ENCODE measurements at places on chromosomes 16 and 17. TPM values are rescaled to one million over a fixed set of nuclear protein-coding genes. Genes with fewer than 3 reads are reported as not detected.

DNA sequence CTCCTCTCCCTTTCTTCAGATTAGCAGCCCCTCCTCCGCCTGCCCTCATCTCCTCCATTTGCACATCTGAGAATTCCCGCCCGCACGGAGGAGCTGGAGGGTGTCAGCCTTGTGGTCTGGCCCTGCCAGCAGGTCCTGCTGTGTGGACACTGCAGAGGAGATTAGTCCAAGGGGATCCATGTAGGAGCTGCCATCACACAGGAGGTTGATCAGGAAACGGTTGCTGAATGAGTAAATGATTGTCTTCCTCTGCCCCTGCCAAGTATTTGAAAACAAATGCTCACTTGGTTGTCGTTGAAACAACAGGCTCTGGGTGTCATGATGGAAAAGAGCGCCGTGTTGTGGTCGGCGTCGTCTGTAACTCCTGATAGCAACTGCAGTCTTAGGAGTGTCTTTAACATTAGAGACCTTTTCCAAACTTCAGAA lies 63.8 kb upstream of the CHMP6 start:
- DNase-seq = peak; percentile 3

Gene HOXB4
- 2.6 TPM for total RNA-seq

DNA sequence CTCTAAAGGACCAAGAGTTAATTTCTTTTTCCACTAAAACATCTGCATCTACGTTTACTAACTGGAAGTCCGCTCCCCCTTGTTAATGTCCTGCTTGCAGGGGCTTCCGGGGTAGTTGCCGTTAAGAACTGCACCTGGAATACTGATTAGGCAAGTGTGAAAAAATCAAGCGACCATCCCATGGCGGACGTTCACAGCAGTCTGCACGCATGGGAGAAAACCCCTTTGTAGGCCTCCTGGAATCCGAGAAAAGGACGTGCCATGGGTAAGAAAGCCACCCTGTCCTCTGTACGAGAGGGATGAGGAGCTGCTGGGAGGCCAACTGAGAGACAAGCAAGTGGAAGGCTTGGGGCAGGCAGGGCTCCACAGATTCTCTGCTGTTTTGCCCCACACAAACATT lies 14.9 kb downstream of the SNN start:
- no peak for DNase-seq

Gene RNU2-1
- total RNA-seq = not detected

- no peak for DNase-seq
These were observed 17.9 kb upstream of the DPEP1 start for GRCh38 chr16:89595330-89596060.

Gene PRR15L
- total RNA-seq = 1.7 TPM

Gene SRL
- total RNA-seq = 27.8 TPM

Gene SNX20
- total RNA-seq = 1.4 TPM

Data from skin of body (tissue), 3 donors.